ENCODE measurements at places on chromosomes 5 and 9. TPM values are rescaled to one million over a fixed set of nuclear protein-coding genes. Genes with fewer than 3 reads are reported as not detected.
A peak's percentile ranks its signal among the peaks of the same experiment; 100 is the strongest.

SLCO4C1 gene
- 0.87 TPM for total RNA-seq

PCDHB16 gene
- not detected for total RNA-seq

NSG2 gene
- not detected for total RNA-seq

LCN1 gene
- not detected for total RNA-seq

RNF130 gene
- total RNA-seq = 0.36 TPM

ZDHHC11 gene
- 0.61 TPM for total RNA-seq

JAKMIP2 gene
- total RNA-seq = 1.5 TPM

STPG3 gene
- not detected for total RNA-seq

SLC6A3 gene
- not detected for total RNA-seq

TMEM215 gene
- not detected for total RNA-seq

GRXCR2 gene
- not detected for total RNA-seq

SLC6A7 gene
- total RNA-seq = not detected

PCDHGA10 gene
- 1.8 TPM for total RNA-seq

PHF24 gene
- total RNA-seq = not detected

- no peak overlapping the region for H3K27ac ChIP-seq
- DNase-seq = no peak
- no peak overlapping the region for H3K4me3 ChIP-seq
- H3K27me3 ChIP-seq = no peaks in the 10 kb centered on the region
- no peaks in the 10 kb centered on the region for H3K4me1 ChIP-seq
Measured at GRCh38 chr5:19554524-19554923, 433.5 kb downstream of the CDH18 start.

- no peak overlapping the region for H3K4me3 ChIP-seq
- no peaks in the 10 kb centered on the region for H3K4me1 ChIP-seq
- no peak for DNase-seq
- H3K27me3 ChIP-seq = no peaks in the 10 kb centered on the region
- H3K36me3 ChIP-seq = no peaks in the 10 kb centered on the region
- no peak overlapping the region for H3K27ac ChIP-seq
Measured at GRCh38 chr9:72371151-72371550, 6.1 kb upstream of the ZFAND5 start.

DNA sequence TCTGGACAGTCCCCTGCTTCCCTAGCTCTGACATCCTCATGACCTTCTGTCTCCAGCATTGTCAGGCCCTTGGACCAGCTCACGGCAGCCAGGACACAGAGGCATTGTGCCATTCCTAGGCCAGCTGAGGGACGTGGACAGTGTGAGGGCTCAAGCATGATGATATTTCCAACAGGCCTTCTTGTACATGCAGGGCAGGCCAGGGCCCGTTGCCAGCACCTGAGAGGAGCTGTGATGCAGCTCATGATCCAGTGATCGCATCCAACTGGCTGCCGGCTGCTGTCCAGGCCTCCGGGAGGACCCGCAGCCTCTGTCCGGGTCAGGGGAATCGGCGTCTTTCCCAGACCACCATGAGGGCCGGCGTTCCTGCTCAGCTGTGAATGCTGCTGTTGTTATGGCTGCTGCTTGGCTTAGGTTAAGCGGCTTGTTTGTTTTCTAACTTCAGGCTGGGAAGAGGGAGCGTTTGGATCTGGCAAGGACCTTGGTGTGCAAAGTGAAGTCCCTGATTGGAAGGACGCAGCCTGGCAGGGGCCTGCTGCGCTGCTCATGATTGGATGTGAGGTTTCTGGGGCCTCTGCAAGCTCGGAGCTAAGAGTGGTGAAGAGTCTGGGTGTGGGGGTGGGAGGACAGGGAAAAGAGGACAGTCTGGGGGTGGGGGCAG lies 53.8 kb downstream of the PDZD2 start:
- no peak overlapping the region for H3K27ac ChIP-seq
- no peak for DNase-seq

DNA sequence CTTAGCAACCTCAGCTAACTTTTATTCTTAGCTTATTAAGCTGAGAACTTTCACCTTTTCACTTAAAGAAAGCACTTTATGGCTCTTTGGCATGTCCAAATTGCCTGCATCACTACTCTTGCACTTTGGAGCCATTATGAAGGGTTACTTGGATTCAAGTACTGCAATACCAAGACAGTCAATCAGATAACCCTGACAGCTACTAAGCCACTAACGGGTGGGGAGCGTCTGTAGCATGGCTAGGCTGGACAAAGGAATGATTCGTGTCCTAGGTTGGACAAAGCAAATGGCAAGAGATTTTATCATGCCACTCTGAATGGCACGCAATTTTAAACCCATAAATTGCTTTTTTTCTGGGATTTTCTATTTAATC lies 39.6 kb downstream of the TRPM6 start:
- H3K27me3 ChIP-seq = no peaks in the 10 kb centered on the region
- no peak for DNase-seq
- H3K4me1 ChIP-seq = no peaks in the 10 kb centered on the region
- H3K27ac ChIP-seq = no peak overlapping the region

DNA sequence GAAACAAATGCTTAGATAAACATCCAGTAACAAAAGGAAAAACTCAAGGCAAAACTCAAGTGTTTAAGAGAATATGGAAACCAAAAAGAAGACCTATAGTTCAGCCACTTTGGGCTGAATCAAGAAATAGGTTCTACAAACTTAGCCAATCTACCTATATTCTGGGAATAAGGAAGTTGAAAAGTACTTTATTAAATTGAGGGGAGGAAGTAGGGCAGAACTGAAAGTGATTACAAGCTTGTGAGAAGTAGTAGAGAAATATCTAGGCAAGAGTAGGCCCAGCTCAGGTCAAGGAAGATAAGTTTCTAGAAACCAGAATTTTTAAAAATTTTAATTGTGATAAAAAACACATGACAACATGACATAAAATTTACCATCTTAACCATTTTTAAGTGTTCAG lies 384.8 kb upstream of the PCSK5 start:
- no peaks in the 10 kb centered on the region for H3K36me3 ChIP-seq
- H3K27ac ChIP-seq = no peak overlapping the region
- H3K27me3 ChIP-seq = no peaks in the 10 kb centered on the region
- no peak overlapping the region for H3K4me3 ChIP-seq

DNA sequence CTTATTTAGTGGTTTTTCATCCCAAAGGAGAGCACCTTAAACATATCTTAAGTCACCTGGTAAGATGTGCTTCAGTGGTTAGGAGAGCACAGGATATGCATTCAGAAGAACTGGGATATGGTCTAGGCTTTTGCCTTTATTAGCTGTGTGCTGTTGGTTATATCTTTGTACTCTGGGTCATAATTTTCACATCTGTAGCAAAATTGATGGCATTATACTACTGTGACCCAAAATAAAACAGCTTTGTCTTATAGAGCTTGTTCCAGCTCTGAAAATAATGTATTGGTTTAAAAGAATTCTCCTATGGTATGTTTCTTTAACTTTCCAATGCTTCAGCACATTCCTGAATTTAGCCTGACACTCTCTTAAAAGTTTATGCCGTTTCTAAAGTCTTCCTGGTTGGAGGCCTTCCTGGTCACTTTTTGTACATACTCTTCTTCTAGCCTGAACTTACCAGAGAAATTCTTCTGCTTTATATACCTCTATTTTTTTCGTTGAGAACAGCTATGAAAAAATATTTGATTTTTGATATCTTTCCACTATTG lies 337.1 kb upstream of the MPDZ start:
- no peak overlapping the region for H3K4me3 ChIP-seq
- DNase-seq = no peak
- H3K4me1 ChIP-seq = no peaks in the 10 kb centered on the region
- no peak overlapping the region for H3K27ac ChIP-seq

GRCh38 chr5:59725392-59725767 lies 168.1 kb downstream of the PDE4D start:
- no peak for DNase-seq
- no peaks in the 10 kb centered on the region for H3K27me3 ChIP-seq
- no peaks in the 10 kb centered on the region for H3K36me3 ChIP-seq

- DNase-seq = no peak
- H3K4me1 ChIP-seq = no peaks in the 10 kb centered on the region
- no peaks in the 10 kb centered on the region for H3K36me3 ChIP-seq
Measured at GRCh38 chr9:114945616-114946412, 15.4 kb upstream of the TNFSF8 start.

- H3K27ac ChIP-seq = no peak overlapping the region
- H3K36me3 ChIP-seq = no peaks in the 10 kb centered on the region
- no peak overlapping the region for H3K4me3 ChIP-seq
- H3K4me1 ChIP-seq = no peaks in the 10 kb centered on the region
- H3K27me3 ChIP-seq = no peaks in the 10 kb centered on the region
Measured at GRCh38 chr9:73219985-73220626, 68.4 kb downstream of the ANXA1 start.

DNA sequence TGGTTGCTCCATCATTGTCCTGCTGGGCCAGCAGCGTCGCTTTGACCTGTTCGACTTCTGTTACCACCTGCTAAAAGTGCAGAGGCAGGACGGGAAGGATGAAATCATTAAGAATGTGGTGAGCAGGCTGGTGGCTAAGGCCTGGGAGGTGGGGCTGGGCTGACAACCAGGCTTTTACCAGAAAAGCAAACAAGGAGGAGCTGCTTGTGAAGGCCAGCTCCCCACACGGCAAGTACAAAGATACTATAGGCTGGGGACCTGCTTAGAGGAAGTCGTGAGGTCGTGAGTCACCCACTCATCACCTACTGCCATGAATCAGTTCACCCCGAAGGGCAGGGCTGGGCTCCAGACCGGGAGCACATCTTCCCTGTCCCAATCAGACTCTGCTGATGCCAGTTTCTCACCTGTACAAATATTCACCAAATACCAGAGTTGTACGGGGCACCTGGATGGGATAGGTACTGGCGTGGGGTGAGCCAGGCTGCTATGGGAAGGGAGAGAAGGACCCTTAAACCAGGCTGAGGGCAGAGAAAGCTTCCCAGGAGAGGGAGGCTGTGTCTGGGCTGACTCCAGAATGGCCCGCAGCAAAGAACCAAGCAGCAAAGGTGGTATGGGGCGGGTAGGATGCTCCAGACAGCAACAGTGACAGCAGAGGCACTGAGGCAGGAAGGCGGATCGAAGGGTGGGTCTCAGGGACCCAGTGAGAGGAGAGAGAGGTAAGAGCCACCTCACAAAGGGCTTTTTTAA lies 69.3 kb upstream of the NIPAL4 start:
- H3K4me3 ChIP-seq = no peak overlapping the region
- no peaks in the 10 kb centered on the region for H3K27me3 ChIP-seq
- DNase-seq = no peak
- no peak overlapping the region for H3K27ac ChIP-seq
- H3K4me1 ChIP-seq = no peaks in the 10 kb centered on the region

- no peaks in the 10 kb centered on the region for H3K4me1 ChIP-seq
- H3K27ac ChIP-seq = no peak overlapping the region
- no peaks in the 10 kb centered on the region for H3K27me3 ChIP-seq
- no peak overlapping the region for H3K4me3 ChIP-seq
- no peak for DNase-seq
- peaks cover 7% of the 10 kb centered on the region for H3K36me3 ChIP-seq
Measured at GRCh38 chr9:97571664-97572063, 61.5 kb downstream of the TSTD2 start.

DNA sequence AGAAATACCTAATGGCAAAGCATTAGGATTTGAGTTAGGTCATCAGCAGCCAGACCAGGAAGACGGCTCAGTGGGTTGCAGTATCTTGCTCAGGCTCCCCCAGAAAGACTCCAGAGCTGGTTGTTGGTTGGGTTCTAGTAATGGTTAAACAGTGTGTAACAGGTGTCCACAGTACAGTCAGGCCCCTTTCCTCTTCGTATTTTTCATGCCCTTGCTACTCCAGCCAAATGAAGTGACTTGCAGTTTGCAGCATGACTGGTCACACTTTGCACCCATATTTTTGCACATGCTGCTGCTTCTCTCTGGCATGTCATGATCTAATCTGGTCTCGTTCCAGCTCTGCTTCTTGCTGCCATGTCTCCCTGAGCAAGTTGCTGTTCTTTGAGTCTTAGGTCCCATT lies 60.6 kb upstream of the TRPC7 start:
- no peaks in the 10 kb centered on the region for H3K27me3 ChIP-seq
- no peak for DNase-seq
- no peak overlapping the region for H3K4me3 ChIP-seq
- no peaks in the 10 kb centered on the region for H3K36me3 ChIP-seq
- no peaks in the 10 kb centered on the region for H3K4me1 ChIP-seq

DNA sequence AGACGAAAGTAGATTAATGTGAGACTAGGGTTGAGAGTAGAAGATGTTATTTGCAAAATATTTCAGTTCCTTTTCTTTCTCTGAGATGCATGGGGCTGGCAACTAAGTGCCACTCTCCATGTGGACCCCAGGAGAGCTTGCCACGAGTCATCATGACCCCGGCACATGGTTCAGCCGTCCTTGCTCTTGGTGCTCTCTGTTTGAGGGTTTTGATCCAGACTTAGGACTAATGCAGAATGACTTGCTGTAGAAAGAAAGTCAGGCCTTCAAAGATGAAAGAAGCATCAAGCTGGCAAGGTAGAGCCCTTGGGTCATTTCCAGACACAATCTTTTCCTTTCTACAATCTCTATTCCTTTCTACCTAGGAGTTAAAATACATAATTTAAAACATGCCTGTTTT lies 84.7 kb downstream of the RASGRF2 start:
- H3K27me3 ChIP-seq = 0 out of 2 replicates have a peak, but pooled peaks cover under 1% of the 10 kb centered on the region
- H3K27ac ChIP-seq = no peak overlapping the region
- DNase-seq = no peak
- H3K4me1 ChIP-seq = no peaks in the 10 kb centered on the region

GRCh38 chr5:6737043-6737941 lies 24.1 kb downstream of the TENT4A start:
- no peaks in the 10 kb centered on the region for H3K27me3 ChIP-seq
- H3K4me3 ChIP-seq = peak overlapping the region; percentile 17
- peak overlapping the region; percentile 99 for H3K27ac ChIP-seq
- peaks cover 51% of the 10 kb centered on the region for H3K4me1 ChIP-seq
- peaks cover 26% of the 10 kb centered on the region for H3K36me3 ChIP-seq

DNA sequence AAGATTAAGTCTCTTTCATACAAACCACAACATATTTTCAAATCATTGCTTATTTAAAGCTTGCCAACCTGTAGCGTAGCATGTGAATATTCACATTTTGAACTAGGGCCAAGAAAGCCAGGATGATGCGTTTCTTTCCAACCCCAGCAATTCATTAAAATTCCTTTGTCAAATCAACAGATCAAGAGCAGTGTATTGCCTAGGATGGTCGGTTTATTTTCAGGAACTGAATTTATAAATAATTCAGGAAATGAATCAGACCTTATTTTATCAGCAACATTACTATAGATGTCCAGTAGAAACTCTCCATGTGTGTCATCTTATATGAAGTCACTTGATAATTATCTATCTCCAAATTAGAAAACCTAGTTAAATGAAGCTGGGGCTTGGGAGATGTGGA lies 13.2 kb upstream of the AUH start:
- no peak for DNase-seq
- H3K4me1 ChIP-seq = no peaks in the 10 kb centered on the region
- no peaks in the 10 kb centered on the region for H3K36me3 ChIP-seq
- no peak overlapping the region for H3K4me3 ChIP-seq

GRCh38 chr5:156411185-156411613 lies 84.2 kb downstream of the SGCD start:
- no peaks in the 10 kb centered on the region for H3K4me1 ChIP-seq
- H3K27ac ChIP-seq = no peak overlapping the region
- H3K36me3 ChIP-seq = no peaks in the 10 kb centered on the region
- no peak for DNase-seq

- H3K4me3 ChIP-seq = no peak overlapping the region
- no peak for DNase-seq
- H3K27ac ChIP-seq = no peak overlapping the region
- no peaks in the 10 kb centered on the region for H3K36me3 ChIP-seq
Measured at GRCh38 chr9:95188459-95188858, 129.1 kb downstream of the FANCC start.
